NCI-H187 treated with DMSO at 0.1 percent for 48 hours (cell line): ENCODE measurements at places on chromosomes 11 and 22.

DNA sequence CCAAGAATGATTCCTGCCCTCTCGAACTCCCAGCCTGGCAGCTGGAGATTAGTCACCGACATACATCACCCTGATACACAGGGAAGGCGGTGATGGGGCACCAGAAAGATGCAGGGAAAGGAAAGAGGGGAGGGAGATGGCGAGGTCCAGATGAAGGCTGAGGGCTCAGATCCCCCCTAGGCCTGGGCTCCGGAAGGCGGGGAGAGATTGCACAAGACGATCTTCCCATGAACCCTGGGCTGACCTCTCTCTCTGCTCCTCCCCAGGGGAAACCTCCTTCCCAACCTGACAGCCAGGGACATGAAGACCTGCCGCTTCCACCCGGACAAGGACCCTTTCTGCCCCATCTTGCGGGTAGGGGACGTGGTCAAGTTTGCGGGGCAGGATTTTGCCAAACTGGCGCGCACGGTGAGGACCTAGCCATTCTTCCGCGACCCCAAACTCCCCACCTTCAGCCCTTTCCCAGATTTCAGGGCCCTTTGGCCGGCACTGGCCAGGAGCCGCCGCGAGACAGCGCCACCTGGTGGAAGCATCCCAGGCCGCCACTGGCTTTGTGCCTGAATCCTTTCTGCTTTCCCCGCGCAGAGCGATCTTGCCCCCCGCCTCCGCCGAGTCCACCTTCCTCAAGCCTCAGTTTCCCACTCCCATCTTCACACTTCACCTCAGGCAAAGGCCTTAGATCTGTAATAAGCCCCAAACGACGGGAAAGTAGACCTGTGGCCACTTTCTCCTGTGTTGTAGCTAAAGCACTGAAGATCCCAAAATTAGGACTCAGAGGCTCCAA, 11.5 kb downstream of the P2RX3 start:
- no peak for DNase-seq

- DNase-seq: no peak
Observed at GRCh38 chr11:78318321-78319114, 99.1 kb downstream of the GAB2 start.

DNA sequence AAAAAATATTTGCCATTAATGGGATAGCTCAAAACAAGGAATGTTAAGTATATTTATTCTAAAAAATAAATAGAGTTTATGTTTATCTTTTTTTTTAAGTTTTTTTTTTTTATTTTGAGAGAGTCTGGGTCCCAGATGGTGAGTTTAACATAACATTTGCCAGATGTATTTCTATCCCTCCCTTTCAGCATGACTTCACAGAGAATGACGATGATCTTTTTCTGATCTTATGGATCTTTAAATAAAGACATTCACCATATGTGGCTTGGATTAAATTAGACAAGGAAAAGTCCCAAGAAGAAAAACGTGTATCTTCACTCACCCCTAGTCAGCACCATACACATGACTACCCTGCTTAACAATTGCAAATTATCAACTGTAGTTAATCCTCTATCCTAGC, 839.8 kb upstream of the CNTN5 start:
- no peak for DNase-seq

DNA sequence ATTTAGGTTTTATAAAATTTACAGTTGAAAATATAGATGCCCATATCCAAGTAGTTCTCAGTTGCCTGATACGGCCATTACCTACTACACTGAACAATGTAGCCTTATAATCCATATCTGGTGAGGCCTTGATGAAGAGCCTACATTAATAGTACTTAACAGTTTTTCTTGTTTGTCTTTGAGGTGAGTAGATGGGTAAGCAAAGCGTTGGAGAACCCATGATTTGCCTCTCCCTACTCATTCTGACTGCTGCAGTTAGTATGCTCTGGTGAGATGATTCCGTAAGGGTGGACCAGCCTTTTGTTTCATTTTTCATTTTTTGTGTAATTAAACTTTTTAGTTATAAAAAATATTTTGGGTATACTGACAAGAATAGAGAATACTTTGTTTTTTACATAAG, 11.4 kb downstream of the PAAF1 start:
- DNase-seq: no peak

GRCh38 chr11:12274056-12274455, 103.3 kb upstream of the PARVA start:
- no peak for DNase-seq
